Muscle of leg (tissue), 16 donors: ENCODE measurements at places on chromosomes 7 and 10. TPM values are rescaled to one million over a fixed set of nuclear protein-coding genes. Genes with fewer than 3 reads are reported as not detected.

DNA sequence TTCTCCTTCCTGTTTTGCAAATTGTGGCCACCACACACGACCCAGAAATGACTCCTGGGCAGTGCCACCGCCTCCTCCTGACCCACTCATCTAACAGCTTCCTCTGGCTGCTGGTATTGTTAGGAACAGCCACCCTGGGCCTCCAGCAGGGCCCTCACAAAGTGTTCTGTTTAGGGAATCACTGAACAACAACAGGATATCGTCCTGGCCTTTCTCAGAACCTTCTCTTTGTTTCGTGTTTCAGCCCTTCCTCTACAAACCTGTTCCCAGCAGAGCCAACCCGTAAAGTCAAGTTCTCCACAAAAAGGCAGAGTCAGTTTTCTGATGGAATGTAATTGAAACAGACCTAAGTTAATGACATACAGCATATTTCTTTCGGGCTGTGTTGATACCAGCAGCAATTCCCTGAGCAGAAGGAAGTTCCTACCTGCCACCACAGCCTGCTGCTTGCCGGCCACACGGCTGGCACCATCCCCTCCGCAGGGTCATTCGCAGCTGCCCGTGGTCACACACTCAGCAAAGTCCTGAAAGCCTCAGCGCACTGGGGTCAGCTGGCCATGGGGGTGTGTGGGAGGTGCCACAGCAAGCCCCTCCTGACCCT lies 91.7 kb upstream of the PITRM1 start:
- peak; percentile 25 for DNase-seq

CRHR2 gene
- 0.40 TPM for total RNA-seq

DNA sequence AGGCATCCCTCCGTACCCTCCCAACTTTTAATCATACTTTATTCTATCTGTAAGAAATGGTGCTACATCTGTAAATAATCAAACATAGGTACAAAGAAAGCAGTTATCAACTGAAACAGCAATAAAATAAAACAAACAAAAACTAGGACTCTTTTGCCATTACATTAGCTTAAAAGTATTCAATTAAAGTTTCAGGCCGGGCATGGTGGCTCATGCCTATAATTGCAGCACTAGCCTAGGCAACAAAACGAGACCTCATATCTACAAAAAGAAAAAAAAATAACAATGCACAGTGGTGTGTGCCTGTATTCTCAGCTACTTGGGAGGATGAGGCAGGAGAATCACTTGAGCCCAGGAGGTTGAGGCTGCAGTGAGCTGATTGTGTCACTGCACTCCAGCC lies 161.9 kb downstream of the SGMS1 start:
- DNase-seq, result no peak

FAM180A gene
- total RNA-seq, result 0.62 TPM

DNA sequence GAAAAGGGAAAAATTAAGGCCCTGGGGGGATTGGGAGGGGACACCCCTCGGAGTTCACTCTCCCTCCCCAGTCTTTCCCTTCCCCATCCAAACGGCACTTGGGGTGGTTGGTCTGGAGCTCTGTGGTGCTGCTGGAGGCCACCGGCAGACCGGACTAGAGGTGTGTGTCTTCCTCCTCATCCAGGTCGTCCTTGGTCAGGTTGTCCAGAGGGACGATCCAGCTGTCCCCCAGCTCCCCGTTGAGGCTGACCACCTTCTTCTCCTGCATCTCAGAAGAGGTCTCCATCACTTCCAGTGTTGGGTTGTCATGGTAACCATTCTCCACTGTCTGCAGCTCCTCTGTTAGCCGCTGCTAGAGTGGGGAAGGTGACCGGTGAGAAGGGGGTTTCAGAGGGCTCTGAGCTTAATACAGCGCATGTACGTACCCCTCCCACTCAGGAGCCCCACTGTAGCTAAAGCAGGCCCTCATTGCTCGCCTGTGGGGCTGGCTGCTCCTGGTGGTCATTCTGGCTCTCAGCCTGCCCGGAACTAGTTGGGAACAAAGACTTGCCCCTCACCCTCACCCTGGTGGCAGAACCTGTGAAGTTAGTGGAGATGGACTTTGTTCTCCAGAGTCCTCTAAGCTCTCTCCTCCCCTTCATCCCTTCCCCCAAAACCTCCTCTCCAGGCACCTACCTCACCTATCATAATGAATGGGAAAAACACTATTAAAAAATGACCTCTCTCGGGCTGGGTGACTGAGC lies 52.1 kb downstream of the PODXL start:
- DNase-seq, result no peak

GRCh38 chr7:149468208-149468607 lies 7.3 kb upstream of the ZNF777 start:
- no peak for DNase-seq

GRCh38 chr7:148395352-148395811 lies 195.2 kb upstream of the C7orf33 start:
- DNase-seq, result peak; percentile 22

AP1S1 gene
- total RNA-seq, result 21.1 TPM

GRCh38 chr10:70296406-70296899 lies 12.6 kb upstream of the NPFFR1 start:
- DNase-seq, result peak; percentile 91

- peak; percentile 43 for DNase-seq
Measured at GRCh38 chr10:59283456-59284091, 78.8 kb downstream of the FAM13C start.

- DNase-seq, result no peak
Measured at GRCh38 chr7:152162287-152162686, 136.8 kb downstream of the GALNT11 start.

GRCh38 chr7:79893991-79894390 lies 240.6 kb upstream of the GNAI1 start:
- DNase-seq, result no peak

DNA sequence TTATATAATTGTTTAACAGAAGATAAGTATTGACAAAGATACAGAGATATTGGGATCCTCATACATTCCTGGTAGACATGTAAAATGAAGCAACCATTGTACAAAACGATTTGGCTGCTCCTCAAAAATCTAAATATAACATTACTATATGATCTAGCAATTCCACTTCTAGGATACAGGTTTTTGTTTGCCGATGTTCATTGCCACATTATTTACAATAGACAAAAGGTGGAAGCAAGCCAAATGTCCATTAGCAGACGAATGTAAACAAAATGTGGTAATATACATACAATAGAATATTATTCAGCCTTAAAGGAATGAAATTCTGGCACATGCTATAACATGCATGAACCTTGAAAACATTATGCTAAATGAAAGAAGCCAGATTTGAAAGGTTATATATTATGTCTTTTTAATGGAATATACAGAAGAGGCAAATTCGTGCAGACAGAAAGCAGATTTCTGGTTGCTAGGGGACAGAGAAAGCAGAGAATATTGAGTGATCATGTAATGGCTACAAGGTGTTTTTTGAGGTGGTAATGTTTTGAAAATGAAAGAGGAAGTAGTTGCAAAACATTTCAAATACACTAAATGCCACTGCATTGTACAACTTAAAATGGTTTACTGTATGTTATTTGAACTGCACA lies 44.9 kb downstream of the POLR1F start:
- peak; percentile 37 for DNase-seq

ELFN1 gene
- 4.4 TPM for total RNA-seq

DNA sequence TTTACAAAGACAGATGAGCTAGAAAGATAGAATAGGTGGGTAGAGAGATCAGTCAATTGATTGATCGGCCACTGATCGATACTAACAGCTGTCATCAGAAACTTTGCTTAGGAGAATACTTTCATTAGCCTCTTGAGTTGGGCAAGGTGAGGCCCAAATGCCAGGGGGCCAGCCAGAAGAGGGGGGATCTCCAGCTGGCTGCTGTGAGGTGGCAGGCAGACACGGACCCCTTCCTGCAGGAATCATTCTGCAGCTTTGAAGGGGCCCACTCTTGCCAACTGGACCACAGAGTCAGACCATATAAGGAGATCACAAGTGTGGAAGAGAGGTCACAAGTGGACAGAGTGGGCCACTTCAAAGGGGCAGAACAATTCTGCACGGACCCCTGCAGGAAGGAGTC lies 62.9 kb upstream of the DOCK1 start:
- no peak for DNase-seq

DHTKD1 gene
- total RNA-seq, result 14.9 TPM

LRMDA gene
- 7.9 TPM for total RNA-seq

ATP5F1C gene
- total RNA-seq, result 250 TPM
